Central memory CD4-positive, alpha-beta T cell (primary cell): ENCODE measurements at places on chromosomes 3 and 15.

DNA sequence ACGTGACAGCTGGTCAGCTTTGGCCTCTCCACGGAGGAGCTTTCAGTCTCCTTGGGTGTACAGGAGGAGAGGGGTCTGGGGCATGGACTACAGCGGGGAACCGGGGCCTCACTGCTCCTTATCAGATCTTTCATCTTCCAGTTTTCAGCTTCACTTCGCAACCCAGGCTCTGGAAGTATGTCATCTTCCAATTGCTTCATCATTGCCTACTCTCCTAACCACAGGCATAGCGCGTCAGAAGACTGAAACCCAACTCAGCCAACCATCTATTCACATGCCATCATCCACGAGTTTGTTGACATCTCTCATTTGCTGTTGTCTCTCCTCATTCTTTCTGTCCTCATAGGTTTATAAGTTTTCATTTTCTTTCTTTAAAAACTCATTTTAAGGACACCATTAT lies 119.5 kb downstream of the MYLK start:
- DNase-seq, result no peak

- DNase-seq, result peak; percentile 42
Observed at GRCh38 chr3:141266797-141267555, 35.4 kb downstream of the PXYLP1 start.

GRCh38 chr3:122587572-122587971 lies 10.1 kb downstream of the PARP15 start:
- no peak for DNase-seq

- no peak for DNase-seq
Observed at GRCh38 chr3:156120528-156121251, at the start of gene KCNAB1. Gene KCNAB1, plus strand, starts transcription at chr3:156120578.

GRCh38 chr15:95429345-95429744 lies 901.2 kb upstream of the NR2F2 start:
- no peak for DNase-seq

- DNase-seq, result no peak
Observed at GRCh38 chr3:142850395-142851023, 38.4 kb downstream of the PCOLCE2 start.
